ENCODE measurements at places on chromosomes 4 and X. TPM values are rescaled to one million over a fixed set of nuclear protein-coding genes. Genes with fewer than 3 reads are reported as not detected.

Gene TLR2
- total RNA-seq: 6.5 TPM

Gene GLOD5
- total RNA-seq: not detected

Gene COL25A1
- total RNA-seq: 0.08 TPM

Gene PAK3
- 0.86 TPM for total RNA-seq

Gene EGF
- total RNA-seq: not detected

Gene BMX
- not detected for total RNA-seq

Gene HHIP
- not detected for total RNA-seq
